Amniotic epithelial cell (primary cell): ENCODE measurements at places on chromosomes 16 and 17.
A peak's percentile ranks its signal among the peaks of the same experiment; 100 is the strongest.

DNA sequence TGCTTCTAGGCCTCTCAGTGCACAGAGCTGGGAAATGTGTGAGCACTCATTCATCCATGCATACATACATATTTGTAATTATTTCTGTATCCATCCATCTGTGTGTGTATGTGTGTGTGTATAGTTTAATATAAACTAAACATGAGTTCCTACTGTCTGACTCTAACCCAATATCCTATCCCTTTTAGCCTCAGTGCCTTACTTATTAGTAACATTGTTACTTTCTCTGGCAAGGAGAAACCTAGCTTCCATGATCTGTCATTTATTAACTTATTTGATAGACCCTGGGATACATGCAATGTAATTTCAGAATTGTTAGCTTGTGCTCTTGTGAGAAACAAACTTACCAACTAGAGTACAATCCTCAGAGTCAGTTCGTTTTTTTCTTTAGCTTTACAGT, 59.0 kb upstream of the WSCD1 start:
- no peak for DNase-seq

- DNase-seq = no peak
These were observed 30.6 kb upstream of the CLEC3A start for GRCh38 chr16:77991701-77992100.

DNA sequence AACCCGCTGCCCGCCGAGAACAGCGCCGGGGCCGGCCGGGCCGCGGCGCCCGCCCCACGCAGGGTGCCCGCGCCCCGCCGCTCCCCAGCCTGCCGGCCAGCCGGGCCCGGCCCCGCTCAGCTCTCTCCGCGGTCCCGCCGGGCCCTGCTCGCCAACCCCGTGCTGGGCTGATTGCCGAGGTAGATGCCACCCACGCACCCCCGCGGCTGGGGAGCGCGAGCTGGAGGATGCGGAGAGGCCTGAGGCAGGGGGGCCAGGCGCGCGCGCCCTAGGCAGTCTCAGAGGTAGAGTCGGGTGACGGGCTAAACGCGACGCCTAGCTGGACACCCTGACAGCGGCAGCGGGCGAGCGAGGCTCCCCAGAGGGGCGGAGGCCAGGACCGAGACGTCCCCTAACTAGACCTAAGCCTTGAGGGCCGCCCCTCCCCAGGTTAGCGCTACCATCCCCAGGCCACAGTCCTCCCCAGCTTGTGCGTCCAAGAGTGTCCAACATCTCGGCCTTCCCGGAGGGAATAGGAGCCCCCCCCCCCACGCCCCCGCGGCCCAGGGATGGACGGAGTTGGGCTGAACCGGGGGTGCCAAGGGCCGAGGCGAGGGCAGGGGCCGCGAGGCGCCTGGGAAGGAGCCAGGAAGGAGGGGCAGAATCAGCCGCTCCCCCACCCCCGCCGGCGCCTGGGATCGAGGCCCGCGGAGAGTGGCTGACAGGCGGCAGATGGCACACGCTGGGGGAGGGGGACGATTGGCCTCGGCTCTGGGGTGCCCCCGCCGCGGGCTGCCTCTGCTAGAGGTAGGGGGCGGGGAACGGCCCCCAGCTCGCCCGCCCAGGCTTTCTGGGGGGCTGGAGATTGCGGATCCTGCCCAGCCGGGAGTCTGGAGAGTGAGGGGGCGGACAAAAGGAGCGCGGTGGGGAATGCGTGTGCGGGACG, 2.5 kb upstream of the ZNF423 start:
- no peak for DNase-seq

DNA sequence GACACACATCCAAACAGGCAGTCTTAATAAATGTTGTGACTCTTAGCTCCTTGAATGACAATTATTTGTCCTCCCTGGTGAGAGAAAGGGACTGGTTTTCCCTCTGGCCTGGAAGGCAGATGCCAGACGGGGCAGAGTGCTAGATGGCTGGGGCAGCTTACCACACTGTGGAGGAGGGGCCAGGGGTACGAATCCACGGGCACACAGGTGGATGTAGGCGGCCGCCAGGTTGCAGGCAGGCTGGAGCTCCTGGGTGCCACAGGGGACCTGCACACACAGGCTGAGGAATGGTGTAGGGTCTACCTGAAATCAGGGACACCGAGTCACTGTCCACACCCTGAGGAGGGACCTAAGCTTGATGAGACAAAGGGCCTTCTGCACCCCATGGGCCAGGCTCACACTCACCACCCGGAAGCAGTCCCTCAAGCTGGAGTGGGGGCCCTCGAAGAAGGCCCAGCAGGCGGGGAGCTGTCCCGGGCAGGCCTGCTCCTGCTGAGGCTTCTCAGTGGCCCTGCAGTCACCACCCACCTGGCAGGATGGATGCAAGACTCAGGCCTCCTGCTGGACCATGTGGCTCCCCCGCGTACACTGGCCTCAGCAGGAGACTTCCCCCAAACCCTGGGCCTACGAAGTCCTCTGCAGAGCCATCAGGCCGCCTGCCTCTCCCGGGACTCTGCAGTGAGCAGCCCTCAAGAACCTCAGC, 38.4 kb downstream of the RMI2 start:
- no peak for DNase-seq

GRCh38 chr17:54887787-54888186, 12.9 kb upstream of the TOM1L1 start:
- no peak for DNase-seq

GRCh38 chr17:80815151-80815681, 176.4 kb upstream of the CHMP6 start:
- DNase-seq = no peak

GRCh38 chr16:78503602-78504001, 404.1 kb downstream of the WWOX start:
- DNase-seq = peak; percentile 42

DNA sequence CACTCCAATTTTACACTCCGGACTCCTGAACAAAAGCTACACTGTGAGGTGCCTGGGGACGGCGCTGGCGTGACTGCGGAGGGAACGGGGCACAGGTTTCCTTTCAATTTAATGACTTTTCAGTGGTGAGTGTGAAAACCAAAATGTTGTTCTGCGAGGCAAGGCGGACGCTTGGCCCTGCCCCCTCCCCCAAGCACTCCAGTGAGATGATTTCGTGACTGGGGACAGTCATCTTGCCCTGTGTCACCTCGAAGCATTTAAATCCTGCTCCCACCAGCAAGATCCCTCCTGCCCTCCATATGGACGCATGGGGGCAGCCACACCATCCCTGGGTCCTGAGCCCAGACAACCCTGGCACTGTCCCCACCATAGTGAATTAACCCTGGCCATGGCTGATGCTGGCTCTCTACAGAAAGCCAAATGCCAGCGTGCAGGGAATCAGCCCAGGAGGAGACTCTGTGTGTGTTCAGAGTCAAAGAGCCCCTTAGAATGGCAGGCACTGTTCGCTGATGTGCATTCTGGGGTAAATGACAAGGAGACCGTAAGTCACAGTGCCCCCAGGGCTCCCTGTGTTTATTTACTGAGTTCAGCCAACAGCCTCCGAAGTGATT, 41.0 kb downstream of the C16orf95 start:
- no peak for DNase-seq

GRCh38 chr17:79414063-79414792, 196.6 kb downstream of the RBFOX3 start:
- no peak for DNase-seq

- peak; percentile 23 for DNase-seq
These were observed 61.7 kb upstream of the MRC2 start for GRCh38 chr17:62565817-62566216.

GRCh38 chr17:79301469-79301868, 226.8 kb downstream of the ENGASE start:
- no peak for DNase-seq
